HS-27A (cell line): ENCODE measurements at places on chromosomes 4 and X.

DNA sequence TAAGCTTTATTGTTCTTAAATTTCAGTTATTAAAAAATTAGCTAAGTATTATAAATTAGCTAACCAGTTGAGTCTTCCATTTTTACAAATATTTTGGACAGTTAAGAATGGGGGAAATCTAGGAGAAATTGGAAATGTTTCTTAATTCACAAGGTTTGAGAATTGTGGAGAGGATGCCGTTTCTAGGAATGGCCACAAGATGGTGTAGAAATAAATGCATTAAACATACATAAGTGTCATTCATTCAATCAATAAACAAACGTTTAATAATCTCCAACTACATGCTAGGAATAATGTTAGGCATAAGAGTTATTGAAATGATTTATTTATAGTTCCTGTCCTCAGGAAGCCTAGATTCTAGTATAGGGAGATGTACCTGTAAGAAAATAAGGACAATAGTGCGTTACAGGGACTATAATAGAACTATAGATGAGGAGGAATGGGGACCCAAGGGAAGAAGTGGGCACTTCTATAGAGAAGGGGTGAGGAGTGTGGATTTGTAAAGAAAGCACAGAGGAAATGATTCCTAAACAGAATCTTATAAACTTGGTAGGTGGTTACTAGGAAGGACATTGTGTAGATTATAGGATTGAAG is 195.7 kb upstream of the ANK2 start:
- no peak for DNase-seq

GRCh38 chrX:86047174-86047935 is at the start of gene CHM:
Gene CHM, minus strand, starts transcription at chrX:86047558. Its CDS starts 26 bp downstream, at chrX:86047532.
- DNase-seq = peak; percentile 50

DNA sequence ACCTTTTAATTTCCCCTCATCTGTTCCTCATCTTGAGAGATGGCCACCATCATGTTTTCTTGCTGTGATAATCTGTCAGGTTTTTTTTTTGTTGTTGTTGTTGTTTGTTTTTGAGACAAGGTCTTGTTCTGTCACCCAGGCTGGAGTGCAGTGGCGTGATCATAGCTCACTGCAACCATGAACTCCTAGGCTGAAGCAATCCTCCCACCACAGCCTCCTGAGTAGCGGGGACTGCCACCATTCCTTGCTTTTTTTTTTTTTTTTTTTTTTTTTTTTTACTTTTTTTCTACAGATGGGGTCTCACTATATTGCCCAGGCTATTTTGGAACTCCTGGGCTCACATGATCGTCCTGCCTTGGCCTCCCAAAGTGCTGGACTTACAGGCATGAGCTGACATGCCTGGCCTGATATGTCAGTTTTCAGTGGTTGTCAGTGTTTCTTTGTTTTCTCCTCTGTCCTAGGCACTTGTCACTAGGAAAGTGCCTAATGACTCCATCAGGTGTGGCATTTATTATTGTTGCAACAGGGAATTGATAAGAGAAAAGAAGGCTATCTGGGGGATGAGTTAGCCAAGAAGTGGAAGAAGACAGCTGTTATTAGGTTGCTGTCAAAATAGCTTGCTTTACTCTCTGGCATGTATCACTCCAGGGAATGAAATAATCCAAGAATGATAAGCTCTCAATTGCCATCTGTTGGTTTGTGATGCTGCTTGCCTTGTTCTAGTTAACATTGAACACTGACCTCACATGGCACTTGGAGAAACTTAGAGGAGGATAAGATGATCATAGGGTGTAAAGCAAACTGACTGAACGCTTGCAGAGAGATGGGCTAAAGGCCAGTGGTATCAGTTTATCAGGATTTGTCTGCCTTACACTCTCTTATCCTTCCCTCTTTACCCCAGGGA is 41.7 kb downstream of the TMEM164 start:
- no peak for DNase-seq

DNA sequence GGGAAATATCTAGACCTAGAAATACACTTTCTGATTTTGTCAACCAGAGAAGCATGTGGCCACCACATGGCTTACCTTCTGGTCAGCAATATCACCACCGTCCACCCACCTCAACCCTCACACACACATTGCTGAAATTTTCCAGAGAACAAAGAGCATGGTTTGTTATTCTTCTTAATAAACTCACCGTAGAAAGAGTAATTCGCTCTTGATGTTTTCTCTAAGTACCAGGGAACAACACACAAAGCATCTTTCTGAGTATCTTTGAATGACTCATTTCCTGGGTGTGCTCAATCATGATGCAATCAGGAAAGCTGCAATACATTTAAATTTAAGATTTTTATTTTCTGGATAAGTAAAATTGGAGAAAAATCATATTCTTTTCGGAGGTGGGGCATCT is 24.7 kb upstream of the LRAT start:
- peak; percentile 35 for DNase-seq

GRCh38 chr4:67087897-67088296 is 457.4 kb downstream of the CENPC start:
- no peak for DNase-seq

DNA sequence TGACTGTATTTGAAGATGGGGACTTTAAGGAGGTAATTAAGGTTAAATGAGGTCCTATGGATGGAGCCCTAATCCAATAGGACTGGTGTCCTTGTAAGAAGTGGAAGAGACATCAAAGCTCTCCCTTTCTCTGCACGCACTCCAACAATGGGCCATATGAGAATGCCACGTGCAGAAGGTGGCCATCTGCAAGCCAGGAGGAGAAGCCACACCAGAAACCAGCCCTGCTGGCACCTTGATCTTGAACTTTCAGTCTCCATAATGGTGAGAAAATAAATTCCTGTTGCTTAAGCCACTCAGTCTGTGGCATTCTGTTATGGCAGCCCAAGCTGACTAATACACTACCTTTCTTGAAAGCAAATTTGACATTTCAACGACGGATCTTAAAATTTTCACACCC is 73.2 kb downstream of the SMARCA1 start:
- DNase-seq = no peak

DNA sequence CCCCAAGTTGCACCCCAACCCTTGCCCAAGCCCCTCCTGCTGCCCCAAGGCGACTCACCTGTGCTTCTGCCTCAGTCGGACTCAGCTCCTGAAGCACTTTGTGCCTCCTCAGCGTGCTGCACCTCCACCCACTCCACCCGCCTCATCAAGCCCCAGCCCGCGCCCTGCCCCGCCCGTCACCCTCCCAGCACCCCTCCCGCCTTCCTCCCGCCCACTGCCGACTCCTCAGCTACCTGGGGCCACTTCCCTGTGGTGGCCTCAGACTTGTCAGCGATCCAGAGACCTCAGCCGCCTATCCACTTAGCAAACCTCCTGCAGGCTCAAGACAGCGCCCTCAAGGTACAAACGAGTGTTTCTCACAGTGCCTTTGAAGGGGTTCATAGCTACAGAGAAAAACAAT is 19.6 kb upstream of the IQCM start:
- DNase-seq = no peak

DNA sequence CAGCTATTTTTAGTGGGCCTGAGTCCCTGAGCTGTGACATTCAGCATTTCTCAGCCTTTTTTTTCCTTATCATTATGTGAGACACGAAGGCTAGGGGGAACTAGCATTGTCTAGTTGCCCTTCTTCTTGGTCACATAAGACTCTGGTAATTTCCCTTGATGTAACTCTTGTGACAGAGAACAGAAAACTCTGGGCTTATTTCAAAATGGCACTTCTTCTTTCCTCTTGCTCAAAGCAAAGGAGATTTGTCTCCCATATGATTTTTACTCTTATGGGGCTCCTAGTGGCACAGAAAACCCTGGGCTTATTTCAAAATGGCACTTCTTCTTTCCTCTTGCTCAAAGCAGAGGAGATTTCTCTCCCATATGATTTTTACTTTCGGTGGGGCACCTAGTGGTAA is 14.7 kb downstream of the ATXN3L start:
- no peak for DNase-seq

DNA sequence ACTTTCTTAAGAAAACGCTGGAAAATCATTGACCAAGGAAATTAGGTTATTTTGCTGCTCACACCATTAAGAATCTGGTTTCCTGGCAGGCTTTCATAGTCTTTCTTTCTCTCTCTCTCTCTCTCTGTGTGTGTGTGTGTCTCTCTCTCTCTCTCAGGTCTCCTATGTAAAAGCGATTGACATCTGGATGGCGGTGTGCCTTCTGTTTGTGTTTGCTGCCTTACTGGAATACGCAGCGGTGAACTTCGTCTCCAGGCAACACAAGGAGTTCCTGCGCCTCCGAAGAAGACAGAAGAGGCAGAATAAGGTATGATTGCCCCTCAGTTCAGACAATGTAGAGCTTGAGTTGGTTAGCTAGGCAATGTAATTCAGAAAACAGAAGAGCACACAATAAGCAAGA is 161.2 kb downstream of the GLRA2 start:
- no peak for DNase-seq

DNA sequence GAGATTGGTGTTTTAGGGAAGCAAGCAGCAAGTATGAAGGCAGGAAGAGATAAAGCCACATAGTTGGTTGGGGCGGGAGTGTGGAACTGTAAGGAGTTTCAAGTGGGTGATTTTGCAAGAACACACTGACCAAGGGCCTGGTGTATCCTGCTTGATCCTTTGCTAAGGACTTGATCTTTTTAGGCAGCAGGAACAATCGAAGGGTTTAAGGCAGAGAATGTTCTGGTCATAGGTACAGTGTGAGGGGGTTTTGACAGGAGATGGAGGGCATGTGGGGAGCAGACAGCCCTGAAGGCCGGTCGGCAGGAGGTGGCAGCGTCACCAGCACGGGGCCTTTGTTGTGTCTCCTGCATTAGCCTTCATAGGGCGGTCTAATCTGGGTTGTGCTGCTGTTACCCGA is 54.7 kb downstream of the FAM193A start:
- DNase-seq = no peak

GRCh38 chr4:25213347-25213979 is 20.4 kb upstream of the PI4K2B start:
- DNase-seq = no peak

DNA sequence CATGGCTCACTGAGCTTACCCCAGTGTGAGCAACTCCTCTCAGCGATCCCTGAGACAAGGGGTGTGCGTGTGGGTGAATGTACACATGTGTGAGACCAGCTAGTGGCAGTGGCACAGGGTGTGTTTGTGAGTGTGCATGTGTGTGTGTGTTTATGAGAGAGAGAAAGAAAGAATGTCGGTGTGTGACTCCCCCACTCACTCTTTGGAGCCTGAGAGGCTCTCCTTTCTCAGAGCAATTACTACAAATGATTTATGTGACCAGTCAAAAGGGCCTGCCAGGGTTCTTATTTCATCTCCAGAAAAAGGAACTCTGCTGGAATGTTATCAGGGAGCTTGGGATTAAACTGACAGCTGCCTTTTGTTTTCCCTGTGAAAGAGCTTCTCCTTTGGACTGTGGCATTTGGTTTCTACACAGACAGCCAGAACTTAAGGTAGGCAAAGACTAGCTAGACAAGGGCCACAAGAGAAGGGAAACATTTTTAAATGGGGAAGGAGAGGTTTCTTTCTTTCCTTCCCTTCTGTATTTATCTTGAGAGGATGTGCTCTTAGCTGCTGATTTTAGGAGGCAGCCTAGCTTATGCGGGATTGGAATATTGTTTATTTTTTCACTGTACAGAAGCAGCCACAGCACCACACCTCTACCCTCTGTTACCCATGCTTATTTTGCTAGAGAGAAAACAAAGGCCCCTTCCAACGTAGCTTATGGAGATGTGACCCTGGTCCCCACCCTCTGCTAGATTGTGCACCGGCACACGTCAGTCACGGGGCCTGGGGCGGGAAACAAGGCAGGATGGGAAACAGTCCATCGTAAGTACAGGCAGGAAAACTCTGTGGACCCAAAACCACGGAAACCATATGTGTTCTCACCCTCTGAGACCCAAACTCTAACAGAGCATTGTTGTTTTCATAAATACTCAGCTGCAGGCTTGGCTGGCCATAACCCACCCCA is 143.5 kb downstream of the MGST2 start:
- DNase-seq = no peak

GRCh38 chr4:146275370-146275769 is 61.0 kb downstream of the REELD1 start:
- no peak for DNase-seq

DNA sequence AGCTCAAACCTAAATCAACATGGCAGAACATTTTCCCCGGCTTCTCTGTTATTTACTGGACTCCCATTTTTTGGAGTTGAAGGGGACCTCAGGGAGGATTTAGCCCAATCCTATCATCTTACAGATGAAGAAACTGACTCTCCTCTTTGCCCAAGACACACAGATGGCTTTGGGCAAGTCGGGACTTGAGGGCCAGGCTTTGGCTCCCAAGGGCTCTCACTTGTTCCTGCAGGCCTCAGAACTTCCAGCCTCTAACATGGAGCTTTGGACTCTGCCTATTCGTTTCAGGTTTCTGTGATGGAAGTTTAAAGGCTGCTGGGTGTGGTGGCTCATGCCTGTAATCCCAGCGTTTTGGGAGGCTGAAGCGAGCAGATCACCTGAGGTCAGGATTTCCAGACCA is 59.5 kb downstream of the RHOH start:
- no peak for DNase-seq

GRCh38 chrX:21479695-21480270 is 105.6 kb downstream of the CNKSR2 start:
- peak; percentile 3 for DNase-seq

- no peak for DNase-seq
Observed at GRCh38 chr4:48167538-48168263, 33.7 kb upstream of the TXK start.

DNA sequence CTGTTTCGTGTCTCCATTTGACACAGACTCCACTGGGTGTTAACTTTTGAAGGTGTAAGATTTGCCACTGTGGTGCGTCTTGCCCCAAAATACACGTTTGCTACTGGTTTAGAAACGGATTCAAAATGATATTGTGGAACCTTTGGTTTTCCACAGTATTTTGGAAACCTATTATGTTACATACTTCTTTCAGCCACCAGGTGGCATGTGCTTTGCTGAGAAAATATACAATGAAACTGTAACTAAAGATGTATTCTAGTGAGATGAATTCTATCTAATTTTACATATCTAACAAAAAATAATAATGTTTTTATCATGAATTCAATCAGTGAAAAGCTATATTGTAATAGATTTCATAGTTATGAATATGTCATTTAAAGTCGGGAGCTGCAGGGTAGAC is 28.4 kb upstream of the SLITRK4 start:
- DNase-seq = no peak

- no peak for DNase-seq
Observed at GRCh38 chr4:19026281-19026680, 1004.7 kb upstream of the LCORL start.

DNA sequence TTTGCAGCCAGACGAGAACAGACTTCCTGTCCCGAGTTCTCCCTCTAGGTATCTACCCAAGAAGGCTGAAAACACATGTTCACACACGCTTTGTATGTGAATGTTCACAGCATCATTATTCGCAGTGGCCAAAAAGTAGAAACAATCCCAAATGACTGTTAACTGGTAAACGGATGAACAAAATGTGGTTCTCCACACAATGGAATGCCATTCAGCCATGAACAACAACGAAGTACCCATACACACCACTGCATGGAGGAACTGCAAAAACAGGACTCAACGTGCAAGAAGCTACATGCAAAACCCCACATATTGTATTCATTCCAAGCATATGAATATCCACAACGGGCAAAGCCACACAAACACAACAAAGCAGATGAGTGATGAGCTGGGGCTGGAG is 45.0 kb downstream of the PDHA1 start:
- no peak for DNase-seq
